Nucleus accumbens (tissue), 56 donors: ENCODE measurements at places on chromosomes 4 and X.

DNA sequence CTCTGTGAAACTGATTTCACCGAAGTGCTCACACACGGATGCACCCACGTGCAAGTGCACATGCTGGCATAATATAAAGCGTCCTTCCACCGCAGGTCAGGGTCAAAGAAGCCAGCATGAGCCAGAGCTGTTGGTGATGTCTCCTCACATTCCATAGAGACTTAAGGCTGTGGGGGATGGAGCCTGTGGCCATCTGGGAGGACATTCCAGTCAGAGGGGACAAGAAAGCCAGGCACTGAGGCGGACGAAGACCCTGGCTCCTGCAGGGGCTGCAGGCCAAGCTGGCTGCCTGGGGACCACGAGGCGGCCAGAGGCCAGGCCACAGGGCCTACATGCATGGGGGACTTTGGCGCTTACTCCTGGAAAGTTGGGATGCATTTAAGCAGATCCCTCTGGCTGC lies 7.7 kb downstream of the RNF212 start:
- no peak for DNase-seq

DNA sequence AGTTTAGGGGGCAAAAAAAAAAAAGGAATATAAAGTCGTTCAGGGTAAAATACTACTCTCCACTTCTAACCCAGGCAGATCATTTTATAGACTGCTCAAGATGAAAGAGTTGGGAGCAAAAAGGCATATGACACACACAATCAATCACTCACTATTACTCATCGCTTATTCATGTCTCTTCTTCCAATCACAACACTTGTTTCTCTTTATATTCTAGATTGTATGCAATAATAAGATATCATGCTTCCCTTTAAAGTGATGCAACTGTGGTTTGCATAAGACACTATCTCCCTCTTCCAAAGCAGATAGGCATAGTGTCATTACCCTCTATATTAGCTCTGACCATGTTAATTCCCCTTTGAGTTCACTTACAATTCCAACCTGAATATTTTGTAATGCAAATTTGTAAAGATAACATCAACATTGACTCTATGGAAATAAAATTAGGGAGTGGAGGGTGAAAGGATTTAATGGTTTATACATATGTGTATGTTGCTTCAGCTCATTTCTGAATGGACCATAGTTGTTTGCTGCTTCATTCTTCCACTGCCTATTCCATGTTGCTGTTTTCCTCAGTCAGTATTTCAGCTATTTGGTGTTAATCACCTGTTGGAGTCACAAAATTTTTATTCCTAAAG lies 154.9 kb upstream of the EPHA5 start:
- no peak for DNase-seq

GRCh38 chr4:52234561-52235440 lies 183.7 kb downstream of the SPATA18 start:
- no peak for DNase-seq

DNA sequence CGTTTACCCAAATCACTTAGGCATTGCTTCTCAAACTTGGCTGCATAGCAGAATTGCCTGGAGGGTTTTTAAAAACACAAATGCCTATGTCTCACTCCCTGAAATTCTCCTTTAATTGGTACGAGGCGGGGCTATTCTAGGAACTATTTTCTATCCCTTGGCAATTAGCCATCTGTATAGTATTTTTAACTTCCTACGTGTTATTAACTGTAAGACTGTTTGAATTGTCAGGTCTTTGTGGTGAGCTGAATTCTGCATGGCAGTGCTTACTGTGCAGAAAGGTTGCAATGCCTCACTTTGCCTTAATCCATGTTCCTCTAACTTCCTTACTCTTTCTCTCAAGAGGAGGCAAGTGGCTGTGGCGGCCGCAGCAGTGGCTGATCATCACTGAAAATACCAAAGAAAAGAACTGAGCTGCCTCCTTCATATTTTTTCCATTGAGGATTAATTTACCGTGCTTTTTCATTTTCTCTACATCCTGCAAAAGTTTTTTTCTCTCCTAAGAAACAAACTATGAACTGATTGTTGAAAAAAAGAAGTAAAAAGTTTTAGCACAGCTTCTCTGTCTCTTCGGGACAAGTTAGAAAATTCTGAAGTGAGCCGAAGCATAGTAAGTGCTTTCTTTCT lies at the start of gene SHROOM3:
Gene SHROOM3, plus strand, starts transcription at position 329 of the 627 bp plus-strand sequence. CDS start 824 bp downstream, outside the sequence.
- DNase-seq, result no peak

DNA sequence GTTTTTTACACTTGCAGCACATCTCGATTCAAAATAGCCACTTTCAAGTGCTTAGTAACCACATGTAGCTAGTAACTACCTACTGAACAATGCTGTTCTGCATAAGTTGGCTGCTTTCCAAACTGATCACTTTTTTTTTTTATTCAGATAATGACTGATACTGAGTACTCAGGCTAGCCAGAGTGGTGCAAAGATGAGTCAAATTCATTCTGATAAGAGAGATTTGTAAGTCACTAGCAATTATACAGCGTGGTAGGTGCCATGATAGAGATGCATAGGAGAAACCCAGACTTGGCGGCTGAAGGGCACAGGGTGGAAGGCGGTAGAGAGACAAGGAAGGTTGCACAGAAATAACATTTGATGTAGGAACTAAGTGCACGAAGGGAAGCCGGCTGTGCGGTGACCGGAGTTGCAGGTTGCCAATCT lies 357 bp upstream of the IGBP1 start:
- DNase-seq, result no peak

DNA sequence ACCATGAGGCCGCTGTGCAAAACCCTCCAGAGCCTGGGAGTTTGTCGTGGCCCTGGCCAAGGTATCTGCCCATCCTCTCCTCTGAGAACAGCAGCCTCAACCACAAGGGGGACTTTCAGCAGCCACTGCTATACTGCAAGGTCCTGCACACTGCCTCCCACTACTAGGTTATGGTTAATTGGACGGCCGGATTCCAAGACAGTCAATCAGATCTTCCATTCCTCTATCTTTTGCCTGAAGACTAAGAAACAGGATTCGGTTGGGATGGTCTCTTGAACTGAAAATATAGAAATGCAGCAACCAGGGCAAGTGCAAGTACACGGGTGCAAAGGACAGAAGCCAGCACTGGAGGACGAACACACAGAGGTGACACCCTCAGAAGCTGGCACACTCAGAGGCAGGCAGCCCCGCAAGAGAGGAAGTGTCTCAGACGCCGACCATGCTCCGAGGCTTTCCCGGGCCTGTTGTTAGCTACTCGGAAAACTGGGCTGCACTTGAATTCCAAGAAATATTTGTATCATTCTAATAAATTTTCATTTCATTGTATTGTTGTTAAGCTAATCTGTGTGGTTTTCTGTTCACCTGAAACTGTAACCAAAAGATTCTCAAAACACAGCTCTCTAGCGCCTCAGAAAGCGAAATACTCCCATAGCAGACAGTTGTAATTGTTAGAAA lies 63.3 kb downstream of the AFAP1 start:
- no peak for DNase-seq

DNA sequence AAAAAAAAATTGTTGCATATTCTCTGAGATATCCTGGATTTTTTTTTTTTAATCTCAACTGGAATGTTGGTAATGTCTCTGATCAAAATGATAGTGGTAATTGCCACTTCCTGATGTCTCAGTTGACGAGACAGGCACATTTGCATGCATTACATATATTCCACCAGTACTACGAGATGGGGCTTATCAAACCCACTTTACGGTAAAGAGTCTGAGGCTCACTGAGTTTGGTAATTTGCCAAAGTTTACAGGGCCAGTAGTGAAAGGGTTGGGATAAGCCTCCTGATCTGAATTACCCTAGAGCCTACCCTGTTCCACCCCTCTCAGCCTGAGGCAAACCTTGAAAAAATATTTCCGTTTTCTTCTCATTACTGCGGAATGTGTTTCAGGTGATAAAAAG lies 5.3 kb downstream of the MAGEB2 start:
- no peak for DNase-seq

- no peak for DNase-seq
Measured at GRCh38 chr4:149914119-149915115, 98.8 kb upstream of the IQCM start.

DNA sequence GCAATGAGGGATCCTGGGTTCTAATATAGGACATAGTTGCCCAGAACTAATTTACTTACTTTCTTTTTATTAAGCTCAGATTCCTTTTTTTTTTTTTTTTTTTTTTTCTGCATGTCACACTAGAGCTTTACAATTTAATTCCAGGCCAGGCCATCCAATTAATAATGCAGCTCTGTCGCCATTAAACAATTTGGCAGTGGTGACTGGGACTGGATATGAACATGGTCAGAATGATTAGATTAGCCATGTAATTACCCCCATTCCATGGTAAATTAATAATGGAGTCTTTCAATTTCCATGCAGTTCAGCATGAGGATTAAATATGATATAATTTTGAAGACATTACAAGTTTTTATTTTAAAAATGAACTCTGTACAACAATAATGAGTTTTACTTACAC lies 226.9 kb upstream of the ANXA3 start:
- DNase-seq, result no peak

GRCh38 chr4:150004481-150004880 lies 73.8 kb upstream of the DCLK2 start:
- DNase-seq, result no peak

DNA sequence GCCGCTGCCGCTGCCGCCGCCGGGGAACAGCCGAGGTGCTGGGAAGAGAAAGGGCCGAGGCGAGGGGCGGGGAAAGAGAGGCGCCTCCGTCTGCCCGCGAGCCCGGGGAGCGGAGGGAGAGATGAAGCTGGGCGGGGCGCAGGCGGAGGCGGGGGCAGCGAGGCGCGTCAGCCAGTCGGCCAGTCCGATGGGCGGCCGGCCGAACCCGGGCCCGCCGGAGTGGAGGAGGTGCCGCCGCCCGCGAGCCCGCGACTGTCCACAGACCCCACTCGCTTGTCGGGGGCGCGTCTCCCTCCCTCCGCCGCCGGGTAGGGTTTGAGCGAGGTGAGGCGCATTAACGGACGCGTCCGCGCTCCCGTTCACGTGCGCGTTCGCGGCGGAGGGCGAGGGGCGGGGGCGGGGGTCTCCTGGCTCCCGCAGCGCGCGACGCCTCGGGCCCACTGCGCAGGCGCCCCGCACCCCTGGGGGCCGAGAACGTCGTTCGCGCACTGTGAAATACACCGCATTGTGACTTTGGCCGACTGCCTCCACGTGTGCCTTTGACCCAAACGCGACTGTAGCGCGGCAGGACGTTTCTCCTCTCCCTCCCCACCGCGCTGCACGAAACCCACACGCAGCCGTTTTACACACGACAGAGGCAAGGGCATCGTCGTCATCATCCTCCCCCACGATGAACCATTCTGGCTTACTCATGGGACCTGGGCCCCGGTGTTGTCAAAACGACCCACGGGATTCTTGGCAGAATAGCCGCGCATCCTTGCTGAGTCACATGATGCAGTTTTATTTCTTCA lies at the start of gene NUDT11:
Gene NUDT11, minus strand, starts transcription at position 92 of the 791 bp plus-strand sequence. CDS start 148 bp downstream, outside the sequence.
- DNase-seq, result peak; percentile 3

DNA sequence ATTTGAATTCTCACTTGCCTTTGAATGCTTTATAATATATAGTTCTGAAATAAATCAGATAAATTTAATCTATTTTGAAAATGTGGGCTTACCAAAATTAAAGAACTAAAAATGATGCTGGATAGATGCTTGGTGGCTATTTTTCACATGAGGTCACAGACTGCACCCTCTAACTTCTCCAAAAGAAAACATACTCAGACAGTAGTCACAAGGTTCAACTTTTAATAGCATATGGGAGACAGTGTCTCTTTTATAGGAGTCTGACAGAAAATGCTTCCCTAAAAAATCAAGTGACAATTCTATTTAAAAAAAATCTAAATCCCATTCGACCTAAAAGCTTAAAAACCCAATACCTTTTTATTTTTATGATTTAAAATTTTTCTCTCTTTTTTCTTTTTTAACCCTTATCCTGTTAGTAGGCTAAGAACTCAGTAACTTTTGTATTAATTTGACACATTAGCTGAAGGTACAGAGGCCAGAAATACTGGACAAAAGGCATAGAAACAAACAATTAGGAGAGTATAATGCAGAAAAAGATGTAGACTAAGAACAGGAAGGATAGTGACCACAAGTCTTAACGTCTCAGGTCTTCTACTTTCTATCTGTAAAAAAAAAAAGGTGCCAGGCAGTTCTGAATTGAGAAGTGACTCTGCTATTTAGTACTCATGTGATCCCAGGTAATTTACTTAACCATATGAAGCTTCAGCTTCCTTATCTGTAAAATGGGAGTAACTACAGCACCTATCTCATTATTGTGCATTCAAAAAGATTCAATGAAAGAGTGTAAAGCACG lies 7.6 kb downstream of the TIGD4 start:
- DNase-seq, result no peak

GRCh38 chr4:41598580-41598979 lies 60.6 kb downstream of the LIMCH1 start:
- no peak for DNase-seq

DNA sequence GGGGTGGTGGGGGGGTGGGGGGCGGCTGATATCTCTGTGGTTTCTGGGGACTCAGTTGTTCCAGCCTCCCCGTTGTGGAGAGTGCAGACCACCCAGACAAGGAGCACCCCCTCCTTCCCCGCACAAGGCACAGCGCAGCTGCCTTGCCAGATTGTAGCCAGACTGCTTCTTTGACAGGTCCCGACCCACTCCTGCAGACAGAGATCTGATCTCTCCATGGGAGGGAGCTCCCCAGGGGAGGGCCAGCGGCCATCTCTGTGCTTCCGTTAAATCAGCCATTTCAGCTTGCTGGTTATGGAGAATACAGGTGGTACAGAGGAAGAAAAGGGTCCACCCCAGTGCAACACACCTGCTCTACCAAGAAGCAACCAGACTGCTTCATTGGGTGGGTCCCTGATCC lies 80.8 kb downstream of the FGF16 start:
- no peak for DNase-seq

DNA sequence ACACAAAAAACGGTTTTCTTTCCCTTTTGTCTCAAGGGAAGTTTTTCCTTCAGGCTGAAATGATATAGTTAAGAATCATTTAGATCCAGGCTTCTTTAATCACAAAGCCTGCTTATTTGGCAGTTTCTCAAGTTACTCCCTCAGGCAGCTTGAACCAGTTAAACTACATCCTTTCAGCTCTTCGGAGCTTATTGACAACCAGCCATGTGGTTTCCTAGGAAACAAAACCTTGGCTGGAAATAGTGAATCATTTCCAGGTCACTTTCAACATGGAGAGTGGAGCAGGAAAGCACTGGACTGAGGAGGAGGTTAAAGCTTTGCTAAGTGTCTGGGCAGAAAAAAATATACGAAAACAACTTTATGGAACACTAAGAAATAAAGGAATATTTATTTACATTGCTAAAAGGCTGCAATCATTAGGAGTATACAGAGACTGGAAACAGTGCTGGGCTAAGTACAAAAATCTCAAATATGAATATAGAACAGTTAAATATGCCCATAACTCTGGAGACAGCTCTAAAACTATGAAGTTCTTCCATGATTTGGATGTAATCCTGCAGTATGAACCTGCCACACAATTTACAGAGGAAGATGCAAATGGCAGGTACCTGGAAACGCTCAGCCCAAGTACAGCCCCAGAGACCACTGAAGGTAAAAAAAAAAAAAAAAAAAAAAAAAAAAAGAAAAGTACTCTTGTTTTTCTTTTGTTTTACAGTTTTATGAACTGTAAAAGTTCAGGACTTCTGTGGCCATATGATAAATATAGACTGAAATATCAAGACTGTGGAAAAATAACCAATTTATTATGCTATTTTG lies 23.2 kb upstream of the AASDH start:
- no peak for DNase-seq
